ENCODE measurements at places on chromosomes 13 and 19.

GRCh38 chr13:50678464-50679162 lies 164.9 kb downstream of the DLEU7 start:
- no peak for DNase-seq

- no peak for DNase-seq
These were observed 163.6 kb upstream of the ZNF536 start for GRCh38 chr19:30208436-30209060.

- DNase-seq = no peak
These were observed 100.3 kb downstream of the TM9SF2 start for GRCh38 chr13:99601535-99601934.

GRCh38 chr13:22562116-22562515 lies 618.7 kb upstream of the SGCG start:
- DNase-seq = no peak

DNA sequence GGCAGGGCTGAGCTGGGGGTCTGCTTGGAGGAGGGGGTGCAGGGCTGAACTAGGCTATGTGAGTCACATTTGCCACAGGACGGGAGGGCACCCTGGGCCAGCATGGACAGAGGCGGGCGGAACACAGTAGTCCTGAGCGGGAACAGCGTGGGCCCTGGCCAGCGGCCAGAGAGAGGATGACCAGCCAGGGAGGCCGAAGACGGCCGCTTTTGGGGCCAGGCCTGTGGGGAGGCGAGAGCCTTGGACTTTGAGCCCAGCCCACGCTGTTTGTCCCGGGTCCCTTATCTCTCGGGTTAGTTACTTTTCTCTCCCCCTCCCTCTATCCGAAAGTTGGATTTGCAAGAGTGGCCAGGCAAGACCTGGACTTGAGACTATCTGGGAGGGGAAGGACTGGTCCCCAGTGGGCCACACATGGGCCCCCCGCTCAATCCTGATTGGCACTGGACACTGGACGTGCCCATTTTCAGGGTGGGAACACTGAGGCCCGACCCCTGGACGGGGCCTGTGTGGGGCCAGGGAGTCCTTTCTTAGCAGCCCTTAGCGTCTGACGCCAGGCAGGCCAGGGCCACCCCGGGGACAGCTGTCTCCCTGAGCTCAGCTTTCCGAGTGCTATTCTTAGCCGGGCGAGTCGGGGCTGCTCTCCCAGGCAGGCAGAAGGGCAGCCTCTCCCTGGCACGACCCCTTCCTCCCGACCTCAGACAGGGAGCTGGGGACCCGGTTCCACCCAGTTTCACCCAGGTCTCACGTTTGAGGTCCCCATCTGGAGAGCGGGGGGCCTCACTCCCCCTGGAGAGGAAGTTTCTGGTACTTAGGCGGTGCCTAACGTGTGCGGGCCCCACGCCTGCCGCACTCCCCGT lies 833 bp downstream of the GAMT start:
- DNase-seq = no peak

GRCh38 chr19:31730270-31730669 lies 381.0 kb upstream of the TSHZ3 start:
- no peak for DNase-seq

DNA sequence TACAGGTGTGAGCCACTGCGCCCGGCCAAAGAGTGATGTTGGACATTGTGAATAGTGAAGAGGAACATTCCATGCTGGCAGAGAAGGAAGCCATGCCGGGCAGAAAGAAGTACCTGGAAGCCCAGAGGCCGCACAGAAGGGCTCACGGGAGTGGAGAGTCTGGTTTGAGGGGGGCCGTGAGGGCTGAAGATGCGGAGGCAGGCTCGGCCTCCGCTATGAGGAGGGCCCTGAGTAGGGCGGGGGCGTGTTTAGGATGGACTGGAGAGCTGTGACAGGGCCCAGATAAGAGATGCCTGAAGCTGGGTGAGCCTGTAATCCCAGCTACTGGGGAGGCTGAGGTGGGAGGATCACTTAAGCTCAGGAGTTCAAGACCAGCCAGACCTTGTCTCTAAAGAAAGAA lies 1.6 kb downstream of the JOSD2 start:
- no peak for DNase-seq

GRCh38 chr19:47778954-47779351 lies 450 bp downstream of the SELENOW start:
- DNase-seq = peak; percentile 25

- DNase-seq = peak; percentile 60
These were observed 823 bp downstream of the TLE5 start for GRCh38 chr19:3061182-3062161.

- DNase-seq = no peak
These were observed 43.9 kb downstream of the ZNF730 start for GRCh38 chr19:23160766-23161165.

DNA sequence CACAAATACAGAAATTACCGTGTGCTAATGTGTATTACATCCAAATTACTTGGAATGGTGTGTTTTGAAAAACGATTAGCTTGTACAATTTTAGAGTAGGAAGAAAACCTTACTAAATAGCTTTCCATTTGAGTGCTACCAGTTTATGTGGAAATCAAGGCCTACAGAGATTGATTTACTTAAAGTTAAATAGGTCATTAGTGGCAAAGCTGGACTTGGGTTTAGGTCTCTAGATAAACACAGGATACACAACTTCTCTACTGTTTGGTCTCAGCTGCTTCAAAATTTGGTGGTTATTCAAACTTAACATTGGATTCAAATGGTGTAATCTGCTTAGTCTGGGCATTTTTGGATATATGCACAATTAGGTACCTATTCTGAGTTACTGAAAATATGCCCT lies 21.4 kb downstream of the PCCA start:
- DNase-seq = no peak

- no peak for DNase-seq
These were observed 4.4 kb downstream of the DOCK6 start for GRCh38 chr19:11257846-11258380.

- DNase-seq = no peak
These were observed 7.1 kb downstream of the SERTM1 start for GRCh38 chr13:36680913-36681312.

- DNase-seq = peak; percentile 27
These were observed 61.2 kb upstream of the WDFY2 start for GRCh38 chr13:51523082-51523518.

GRCh38 chr19:12996406-12997094 lies 1.3 kb downstream of the NFIX start:
- DNase-seq = no peak

DNA sequence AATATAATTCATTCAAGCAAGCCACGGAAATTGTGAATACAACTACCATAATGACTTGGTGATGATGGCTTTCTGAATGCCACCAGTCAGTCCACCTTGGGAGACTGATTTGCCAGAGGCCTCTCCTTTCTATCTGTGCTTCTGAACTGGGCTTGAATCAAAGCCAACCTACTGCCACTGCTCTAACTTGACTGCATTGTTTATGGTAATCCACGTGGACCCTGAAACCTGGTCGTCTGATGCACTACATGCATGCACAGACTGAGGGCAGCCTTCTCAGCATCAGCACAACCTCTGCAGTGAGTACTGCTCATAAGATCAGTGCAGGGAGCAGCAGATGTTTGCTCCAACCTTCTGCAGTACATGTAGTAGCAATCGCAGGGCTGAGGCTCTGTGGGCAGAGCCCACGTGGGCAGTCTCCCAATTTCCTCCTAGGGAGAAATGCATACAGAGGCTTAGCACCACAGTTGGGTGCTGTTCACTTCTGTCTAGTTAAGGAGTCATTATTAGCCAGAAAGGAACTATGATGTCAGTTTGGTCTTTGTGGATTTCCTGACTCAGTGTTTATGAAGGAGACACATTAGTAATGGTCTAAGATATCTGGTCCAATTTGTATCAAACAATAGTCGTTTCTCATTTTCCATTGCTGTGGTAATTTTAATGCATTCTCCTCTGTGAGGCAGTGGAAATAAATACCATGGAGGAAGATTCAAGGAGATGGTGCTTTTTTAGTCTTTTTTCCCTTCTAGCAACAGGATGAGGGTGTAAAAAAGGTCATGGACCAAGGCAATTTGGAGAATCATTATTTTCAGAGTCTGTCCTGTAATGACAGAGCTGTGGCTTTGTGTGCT lies 82.5 kb downstream of the AKAP11 start:
- peak; percentile 60 for DNase-seq

DNA sequence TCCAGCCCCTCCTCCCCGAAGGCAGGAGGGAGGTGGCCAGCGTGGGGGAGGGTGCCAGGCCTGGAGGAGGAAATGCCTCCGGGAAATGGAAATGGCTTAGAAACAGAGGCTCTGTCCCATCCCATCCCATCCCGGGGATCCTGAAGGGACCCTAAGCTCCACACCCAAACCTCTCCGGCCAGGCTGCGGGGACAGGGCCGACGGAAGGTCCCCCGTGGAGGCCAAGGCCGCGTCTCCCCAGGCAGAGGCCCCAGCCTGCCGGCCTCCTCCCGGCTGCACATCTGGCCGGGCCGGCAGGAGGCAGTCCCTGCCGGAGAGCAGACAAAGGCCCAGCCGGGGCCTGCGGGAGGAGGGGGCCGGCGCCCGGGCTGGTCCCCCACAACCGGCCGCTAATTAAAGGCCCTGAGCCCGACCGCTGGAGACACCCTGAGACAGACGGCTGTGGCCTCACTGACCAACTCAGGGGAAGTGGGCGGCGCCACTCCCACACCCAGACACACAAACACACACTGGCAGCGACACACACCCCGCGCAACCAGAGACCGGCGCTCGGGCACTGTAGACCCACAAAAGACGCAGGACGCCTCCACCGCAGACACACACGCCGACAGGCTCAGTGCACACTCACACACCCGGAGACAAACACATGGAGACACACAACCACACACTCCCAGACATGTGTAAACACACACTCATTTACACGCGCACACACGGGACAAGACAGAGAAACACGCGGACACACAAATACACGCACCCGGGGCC lies 1.1 kb downstream of the ADAMTS10 start:
- peak; percentile 42 for DNase-seq

- DNase-seq = no peak
These were observed 39.5 kb downstream of the SIAH3 start for GRCh38 chr13:45811891-45812694.

- DNase-seq = no peak
These were observed 376.6 kb downstream of the PCDH9 start for GRCh38 chr13:66853564-66853963.

DNA sequence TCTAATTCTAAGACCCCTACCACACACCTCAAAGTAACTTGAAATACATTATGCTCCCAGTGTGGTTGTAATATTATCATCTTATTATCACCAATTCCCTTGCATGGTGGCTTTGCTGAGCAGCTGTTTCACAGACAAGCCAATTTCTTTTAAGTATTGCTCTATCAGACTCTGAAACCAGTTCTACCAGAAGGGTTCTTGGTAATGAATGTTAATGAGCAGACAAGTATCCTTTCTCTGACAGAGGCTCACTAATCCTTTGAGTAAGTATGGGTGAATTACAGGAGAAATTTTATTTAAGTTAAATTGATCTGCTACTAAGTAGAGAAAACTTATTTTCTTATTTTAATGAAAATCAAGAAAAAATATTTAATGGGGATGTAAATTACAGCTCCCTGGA lies 326.0 kb downstream of the GPC6 start:
- DNase-seq = no peak

DNA sequence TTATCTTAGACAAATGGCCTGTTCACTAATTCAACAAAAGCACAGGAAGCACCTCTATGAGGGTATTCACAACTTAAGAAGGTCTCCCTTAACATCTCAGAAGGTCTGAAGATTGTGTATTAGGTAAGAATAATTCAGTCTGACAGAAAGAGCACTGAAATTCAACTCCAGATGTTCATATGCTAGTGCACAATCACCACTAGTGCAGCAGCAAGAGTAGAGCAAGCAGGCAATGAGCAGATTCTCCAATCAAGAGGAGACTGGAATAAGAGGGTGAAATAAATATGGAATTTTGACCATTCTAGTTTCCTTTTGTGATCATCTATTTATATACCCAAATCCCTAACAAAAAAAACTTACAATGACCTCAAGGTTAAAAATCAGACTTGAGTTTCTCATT lies 52.0 kb downstream of the MPHOSPH8 start:
- no peak for DNase-seq

GRCh38 chr13:35850569-35850968 lies 280.6 kb downstream of the DCLK1 start:
- no peak for DNase-seq

GRCh38 chr13:48246102-48246501 lies 13.1 kb downstream of the ITM2B start:
- no peak for DNase-seq

DNA sequence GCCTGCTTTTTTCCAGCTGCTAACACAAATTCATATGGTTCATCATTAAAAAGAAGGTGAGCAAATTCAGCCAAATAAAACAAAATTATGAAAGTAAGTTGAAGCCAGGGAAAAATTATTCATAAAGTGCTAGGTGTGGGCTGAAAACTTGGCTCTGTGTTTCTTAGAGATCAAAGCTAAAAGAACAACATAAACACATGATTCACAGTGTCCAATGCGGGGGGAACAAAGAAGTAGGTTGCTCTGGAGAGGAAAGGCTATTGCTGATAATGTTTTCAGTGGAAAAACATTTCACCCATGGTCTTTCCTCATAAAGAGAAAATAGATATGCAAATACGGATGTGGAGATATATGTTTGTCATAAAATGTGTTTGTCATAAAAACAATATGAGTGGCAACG lies 1691.5 kb upstream of the SLC10A2 start:
- no peak for DNase-seq

DNA sequence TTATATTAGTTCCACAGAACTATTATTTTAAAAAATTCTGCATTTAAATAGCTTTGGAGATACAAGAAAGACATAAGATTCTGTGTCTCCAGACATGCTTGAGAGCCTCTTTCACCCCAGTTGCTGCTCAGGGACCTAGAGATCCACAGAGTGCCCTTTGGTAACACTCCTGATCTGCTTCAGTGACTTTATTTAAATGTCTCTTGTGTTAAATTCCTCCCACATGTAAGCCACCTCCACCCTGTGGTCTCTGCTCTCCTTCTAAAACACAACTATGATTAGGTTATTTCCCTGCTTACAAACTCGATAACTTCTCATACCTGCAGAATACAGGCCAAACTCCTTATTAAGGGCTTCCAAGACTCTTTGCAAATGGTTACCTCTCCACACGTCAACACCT lies 141.0 kb downstream of the RFC3 start:
- DNase-seq = no peak

DNA sequence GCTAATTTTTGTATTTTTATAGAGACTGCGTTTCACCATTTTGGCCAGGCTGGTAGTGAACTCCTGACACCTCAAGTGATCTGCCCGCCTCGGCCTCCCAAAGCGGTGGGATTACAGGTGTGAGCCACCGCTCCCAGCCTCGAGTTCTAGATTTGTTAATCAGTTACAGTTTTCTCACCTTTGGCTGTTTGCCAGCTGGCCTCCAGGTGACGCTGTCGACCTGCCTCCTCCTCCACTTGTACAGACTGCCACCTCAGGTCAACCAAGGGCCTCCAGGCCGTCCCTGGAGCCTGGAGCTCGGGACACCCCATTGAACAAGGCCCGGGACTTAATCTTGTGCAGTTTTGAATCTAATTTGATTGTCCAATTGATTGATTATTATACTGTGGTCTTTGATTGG lies 45.5 kb downstream of the IER2 start:
- DNase-seq = peak; percentile 47

DNA sequence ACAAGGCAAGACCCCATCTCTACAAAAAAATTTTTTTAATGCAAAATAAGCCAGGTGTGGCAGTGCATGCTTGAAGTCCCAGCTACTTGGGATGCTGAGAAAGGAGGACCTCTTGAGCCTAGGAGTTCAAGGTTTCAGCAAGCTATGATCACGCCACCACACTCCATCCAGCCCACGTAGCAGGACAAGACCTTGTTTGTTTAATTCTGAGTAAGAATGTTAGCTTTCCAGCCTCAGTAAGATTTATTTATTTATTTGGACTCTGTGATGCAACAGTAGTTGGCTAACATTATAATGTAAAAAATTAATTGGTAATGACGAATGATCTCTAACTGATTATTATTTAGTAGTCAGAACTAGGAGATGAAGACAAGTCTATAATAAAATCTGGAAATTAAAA lies 23.3 kb downstream of the N4BP2L2 start:
- DNase-seq = no peak

Measured in activated T-cell treated with anti-CD3 and anti-CD28 coated beads, Interleukin-2, amount 50 U/mL, for 72 hours (primary cell).